ENCODE measurements at places on chromosomes 12 and 14.

- DNase-seq, result no peak
Observed at GRCh38 chr12:110224379-110225304, 56.4 kb upstream of the ATP2A2 start.

DNA sequence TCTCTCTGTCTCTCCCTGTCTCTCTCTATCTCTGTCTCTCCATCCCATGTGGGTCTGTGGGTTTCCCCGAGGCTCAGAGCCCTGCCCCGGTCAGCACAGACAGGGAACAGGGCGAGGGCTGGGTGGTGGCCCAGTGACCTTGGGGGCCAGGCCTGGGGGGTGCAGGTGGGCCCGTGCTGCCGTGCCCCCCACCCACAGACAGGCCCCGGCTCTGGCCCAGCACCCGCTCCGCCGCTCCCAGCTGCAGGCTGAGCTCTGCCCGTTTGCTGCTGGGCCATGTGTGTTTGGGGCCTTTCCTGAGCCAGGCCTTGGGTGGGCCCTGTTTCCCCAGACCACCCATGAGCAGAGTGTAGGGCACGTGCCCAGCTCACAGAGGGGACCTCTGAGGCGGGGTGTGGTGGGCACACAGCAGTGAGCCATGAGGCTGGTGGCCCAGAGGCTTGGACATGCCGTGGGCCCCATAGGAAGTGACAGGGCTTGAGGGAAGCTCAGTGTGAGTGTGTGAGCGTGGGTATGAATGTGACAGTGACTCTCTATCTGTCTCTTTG is 51.0 kb downstream of the TMEM121 start:
- no peak for DNase-seq

DNA sequence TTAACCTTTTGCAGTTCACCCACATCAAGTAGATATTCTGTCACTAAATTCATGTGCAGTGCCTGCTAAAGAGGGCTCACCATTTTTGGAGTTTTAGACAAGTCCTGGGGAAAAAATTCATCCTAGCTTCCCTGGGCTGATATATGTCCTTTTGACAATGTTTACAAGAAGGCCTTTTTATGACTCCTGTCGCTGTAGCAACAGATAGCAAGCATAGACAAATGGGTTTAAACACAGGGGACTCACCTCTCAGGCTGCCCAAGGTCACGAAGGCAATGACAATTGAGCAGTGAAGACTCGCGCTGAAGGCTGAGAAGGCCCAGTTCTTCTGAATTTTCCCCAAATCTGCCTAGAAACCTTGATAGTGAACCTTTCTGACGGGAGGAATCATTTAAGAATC is 150.7 kb upstream of the CPM start:
- no peak for DNase-seq

- peak; percentile 74 for DNase-seq
Observed at GRCh38 chr14:60648934-60649874, at the start of gene SIX1. TSS of gene SIX1 (minus strand) at chr14:60649477. CDS start at chr14:60649189, 288 bp downstream.

- no peak for DNase-seq
Observed at GRCh38 chr14:22667881-22668280, 23.7 kb upstream of the OR6J1 start.

- DNase-seq, result peak; percentile 33
Observed at GRCh38 chr14:66624336-66624937, 116.5 kb downstream of the GPHN start.

- DNase-seq, result no peak
Observed at GRCh38 chr14:30600922-30601918, 20.9 kb upstream of the SCFD1 start.

DNA sequence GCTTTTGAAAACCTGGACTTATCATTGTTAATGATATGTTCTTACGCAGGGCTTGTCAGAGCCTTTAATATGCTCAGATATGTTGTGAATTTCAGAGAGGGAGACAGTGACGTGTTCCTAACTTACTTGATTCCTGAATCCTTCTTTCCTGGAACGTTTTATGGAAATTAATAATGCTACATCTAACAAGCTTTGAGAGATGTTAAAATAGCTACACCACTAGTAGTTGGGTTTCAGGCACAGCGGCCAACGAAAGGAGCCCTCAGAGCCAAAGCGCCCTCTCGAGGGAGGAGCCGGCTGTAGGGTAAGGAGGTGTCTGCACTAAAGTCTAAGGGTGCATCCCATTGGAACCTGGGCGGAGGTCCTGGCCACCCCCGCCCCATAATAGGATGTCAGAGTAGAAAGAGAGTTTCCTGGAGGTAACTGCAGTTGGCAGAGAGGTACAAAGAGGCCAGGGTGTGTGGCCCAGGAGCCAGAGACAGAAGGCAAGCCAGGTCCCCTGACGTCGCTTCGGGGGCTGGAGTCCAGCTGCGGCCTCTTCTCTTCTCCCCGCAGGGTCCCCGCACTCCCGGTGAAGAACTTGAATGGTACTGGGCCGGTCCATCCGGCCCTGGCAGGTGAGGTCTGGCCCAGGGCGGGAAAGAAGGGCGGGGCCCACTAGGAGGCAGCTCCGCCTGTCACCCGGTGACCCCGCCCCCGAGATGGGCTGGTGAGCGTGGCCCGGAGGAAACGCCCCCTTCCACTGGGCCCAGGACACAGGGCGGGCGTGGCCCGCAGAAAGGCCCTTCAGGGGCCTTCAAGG is 36.3 kb downstream of the DTX1 start:
- no peak for DNase-seq

GRCh38 chr12:126069549-126070165 is 1004.4 kb downstream of the AACS start:
- no peak for DNase-seq

- DNase-seq, result peak; percentile 46
Observed at GRCh38 chr12:52214421-52214802, 18.6 kb upstream of the KRT7 start.

All from heart left ventricle (tissue), 16 donors.